ENCODE measurements at places on chromosomes 13 and 19. TPM values are rescaled to one million over a fixed set of nuclear protein-coding genes. Genes with fewer than 3 reads are reported as not detected.

The CILP2 gene
- 0.37 TPM for total RNA-seq

The HCST gene
- 1.00 TPM for total RNA-seq

The GPR108 gene
- total RNA-seq: 50.2 TPM

The SIGLEC14 gene
- not detected for total RNA-seq

The ZNF763 gene
- 2.3 TPM for total RNA-seq

The SELENOV gene
- total RNA-seq: not detected

The SIGLEC8 gene
- total RNA-seq: not detected

The GIPC3 gene
- not detected for total RNA-seq

The PLK5 gene
- not detected for total RNA-seq

The ZNF835 gene
- 0.18 TPM for total RNA-seq

The PALM3 gene
- under 0.01 TPM for total RNA-seq

The NLRP9 gene
- total RNA-seq: not detected

The CA11 gene
- total RNA-seq: 0.43 TPM

The MKNK2 gene
- 75.9 TPM for total RNA-seq

The LDLR gene
- total RNA-seq: 268 TPM

The JAK3 gene
- total RNA-seq: 1.00 TPM

The LILRB1 gene
- not detected for total RNA-seq

The RHPN2 gene
- 2.2 TPM for total RNA-seq

The MCF2L gene
- 0.14 TPM for total RNA-seq

All from smooth muscle cell of bladder (primary cell).